Astrocyte of the cerebellum (primary cell): ENCODE measurements at places on chromosomes 6 and 20.

DNA sequence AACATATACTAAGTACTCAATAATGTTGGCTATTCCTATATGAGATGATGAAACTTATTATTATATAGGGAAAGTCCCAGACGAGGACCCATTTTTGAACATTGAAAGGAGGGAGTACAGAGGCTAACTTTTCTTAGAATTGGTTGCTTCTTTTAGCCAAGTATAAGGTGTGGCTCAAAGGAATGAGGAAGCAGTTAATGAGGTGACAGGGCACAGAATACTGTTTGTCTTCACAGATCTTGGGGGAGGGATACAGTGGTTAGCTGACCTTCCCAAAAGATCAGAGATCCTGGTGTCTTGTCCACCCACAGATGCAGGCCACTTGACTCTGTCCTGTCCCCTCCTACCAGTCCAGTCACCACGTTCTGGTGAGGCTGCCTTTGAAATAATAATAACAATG is 67.8 kb upstream of the EPB41L1 start:
- no peak for DNase-seq

DNA sequence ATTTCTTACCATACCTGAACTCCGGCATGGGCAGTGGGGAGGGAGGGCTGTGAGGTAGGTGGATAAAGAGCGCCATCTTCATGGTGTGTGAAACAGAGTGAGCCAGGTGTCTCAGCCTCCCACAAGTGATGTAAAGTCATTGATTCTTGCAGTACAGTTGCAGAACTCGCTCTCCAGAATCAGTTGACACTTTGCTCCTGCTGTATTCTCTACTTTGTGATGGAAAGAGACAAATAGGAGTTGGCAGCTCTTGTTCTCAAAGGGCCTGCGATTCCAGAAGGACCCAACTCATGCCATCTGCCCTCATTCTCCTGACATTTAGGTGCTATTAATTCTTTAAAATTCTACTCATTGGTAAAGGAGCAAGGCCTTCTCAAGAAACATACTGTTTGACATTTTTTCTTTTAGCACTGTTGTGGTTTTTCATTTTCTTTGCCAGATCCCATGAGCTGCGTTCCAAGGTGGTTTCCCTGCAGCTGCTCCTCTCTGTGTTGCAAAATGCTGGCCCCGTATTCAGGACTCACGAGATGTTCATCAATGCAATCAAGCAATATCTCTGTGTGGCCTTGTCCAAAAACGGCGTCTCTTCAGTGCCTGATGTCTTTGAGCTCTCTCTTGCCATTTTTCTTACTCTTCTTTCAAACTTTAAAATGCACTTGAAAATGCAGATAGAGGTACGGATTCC is 49.3 kb downstream of the ARFGEF2 start:
- no peak for DNase-seq

GRCh38 chr20:47256668-47257236 is 99.7 kb downstream of the ZMYND8 start:
- DNase-seq, result no peak

- DNase-seq, result no peak
Measured at GRCh38 chr6:143882401-143882930, 18.2 kb downstream of the ZC2HC1B start.

- no peak for DNase-seq
Measured at GRCh38 chr6:111566222-111566734, 39.4 kb downstream of the TRAF3IP2 start.

DNA sequence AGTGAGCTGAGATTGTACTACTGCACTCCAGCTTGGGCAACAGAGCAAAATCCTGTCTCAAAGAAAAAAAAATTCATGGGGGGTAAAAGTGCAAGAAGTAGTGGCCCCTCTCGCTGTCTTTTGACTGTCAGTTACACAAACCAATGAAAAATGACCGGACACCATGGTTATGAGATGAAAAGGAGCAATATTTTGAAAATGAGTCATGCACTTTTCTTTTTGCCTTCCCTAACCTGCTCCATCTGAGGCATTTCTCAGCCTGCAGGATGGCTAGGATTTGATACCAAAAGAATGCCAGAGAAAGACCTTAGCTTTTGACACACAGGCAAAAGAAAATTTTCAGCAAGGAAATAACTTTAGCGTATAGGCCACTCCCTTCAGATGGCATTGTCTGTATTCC is 181.7 kb upstream of the ARID1B start:
- peak; percentile 24 for DNase-seq

DNA sequence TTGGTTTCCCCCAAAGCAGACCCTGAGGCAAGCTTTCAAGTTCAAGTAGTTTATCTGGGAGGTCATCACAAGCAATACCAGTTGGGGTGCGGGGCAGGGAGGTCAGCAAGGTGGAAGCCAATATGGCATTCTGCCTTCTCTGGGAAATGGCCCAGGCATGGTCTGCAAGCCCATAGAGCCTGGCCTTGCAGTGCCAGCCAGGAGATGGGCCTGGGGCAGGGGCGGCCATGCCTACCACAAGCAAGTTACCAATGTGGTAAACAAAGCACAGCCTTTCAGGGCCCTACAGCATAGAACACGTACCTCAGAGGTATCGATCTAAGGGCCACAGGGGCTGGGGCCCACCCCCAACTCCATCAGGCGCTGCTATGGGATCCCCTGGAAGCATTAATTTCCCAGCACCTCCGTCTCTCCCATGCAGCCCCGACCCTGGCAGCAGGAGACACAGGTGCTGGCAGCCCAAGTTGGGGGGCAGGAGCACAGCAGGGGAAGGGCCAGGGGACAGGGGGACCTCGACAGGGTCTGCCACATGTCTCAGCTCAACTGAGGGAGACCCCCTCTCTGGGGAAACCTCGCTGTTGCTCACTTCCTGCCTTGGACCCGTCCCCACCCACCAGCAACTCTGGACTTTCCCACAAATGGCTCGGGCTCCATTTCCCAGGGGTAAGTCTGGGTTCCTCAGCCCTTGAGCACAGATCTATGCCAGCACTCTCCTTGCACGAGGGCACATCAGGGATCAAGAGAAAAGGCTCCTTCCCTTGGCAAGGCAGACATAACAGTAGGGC is 369.0 kb downstream of the PREX1 start:
- DNase-seq, result no peak

DNA sequence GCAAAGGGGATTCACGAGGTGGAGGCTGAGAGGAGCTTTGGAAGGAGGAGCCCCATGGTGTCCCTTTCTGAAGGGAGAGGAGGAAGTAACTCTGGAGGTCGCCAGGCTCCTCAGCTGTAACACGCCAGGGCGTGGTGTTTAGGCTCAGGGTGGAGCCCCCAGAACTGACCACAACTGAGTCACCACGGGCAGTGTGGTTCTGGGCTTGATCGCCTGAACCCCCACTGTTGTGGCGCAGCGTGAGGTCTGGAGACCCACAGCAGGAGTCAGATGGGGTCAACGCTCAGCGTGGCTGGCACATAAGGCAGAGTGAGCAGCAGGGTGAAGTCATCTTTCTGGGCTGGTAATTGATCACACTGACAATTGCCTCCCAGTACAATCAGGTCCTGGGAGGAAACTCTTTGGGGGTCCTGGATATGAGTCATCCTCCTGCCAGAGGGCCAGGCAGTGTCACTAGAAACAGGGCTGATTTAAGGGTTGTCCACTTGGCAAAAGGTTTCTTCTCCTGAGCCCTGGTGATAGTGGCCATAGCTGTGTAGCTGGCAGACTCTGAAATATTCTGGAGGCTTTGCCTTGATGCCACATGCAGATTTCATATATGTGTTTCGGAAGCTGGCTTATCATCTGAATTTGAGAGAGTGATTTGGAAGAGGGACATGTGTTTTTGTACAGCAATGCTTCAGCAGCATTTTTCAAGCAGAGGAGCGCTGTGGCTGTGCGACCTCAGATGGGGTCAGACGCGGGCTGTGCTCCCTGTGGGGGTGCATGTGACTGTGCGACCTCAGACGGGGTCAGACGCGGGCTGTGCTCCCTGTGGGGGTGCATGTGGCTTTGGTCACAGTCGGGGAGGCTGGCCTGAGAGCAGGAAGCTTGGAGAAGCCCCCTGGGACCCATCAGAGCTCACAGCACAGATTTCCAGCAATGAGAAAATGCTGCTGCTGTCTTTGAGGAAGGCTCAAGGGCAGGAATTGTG is 50.0 kb downstream of the SYNJ2 start:
- peak; percentile 80 for DNase-seq

- DNase-seq, result no peak
Measured at GRCh38 chr6:46491628-46492547, 639 bp upstream of the RCAN2 start.

DNA sequence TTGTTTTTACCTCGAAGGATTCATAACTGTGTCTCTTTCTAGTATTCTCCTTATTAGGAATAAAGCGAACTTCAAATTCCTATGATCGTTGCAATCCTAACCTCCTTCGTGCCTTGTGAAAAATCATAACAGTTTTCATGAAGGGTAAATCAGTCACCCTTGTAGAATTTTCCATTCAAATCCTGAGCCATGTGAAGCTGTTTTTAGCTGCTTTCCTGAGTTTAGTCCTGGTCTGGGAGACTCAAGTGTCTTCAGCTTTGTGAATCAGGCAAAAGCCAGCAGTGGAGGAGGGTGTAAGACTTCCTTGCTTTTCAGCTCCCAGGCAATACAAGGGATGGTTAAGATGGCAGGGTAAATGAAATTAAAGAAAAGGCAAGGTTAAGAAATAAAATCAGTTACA is 24.3 kb downstream of the GCNT2 start:
- no peak for DNase-seq

GRCh38 chr6:44142835-44143234 is 15.5 kb downstream of the TMEM63B start:
- no peak for DNase-seq

DNA sequence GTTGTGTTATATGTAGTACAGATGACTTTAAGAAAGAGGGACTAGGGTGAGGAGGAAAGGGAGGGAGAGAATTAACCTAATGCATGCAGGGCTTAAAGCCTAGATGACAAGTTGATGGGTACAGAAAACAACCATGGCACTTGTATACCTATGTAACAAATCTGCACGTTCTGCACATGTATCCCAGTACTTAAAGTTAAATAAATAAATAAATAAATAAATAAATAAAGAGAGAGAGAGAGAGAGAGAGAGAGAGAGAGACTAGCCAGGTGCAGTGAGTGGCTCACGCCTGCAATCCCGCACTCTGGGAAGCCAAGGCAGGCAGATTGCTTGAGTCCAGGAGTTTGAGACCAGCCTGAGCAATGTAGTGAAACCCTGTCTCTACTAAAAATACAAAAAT is 11.5 kb upstream of the CARMIL1 start:
- DNase-seq, result no peak

DNA sequence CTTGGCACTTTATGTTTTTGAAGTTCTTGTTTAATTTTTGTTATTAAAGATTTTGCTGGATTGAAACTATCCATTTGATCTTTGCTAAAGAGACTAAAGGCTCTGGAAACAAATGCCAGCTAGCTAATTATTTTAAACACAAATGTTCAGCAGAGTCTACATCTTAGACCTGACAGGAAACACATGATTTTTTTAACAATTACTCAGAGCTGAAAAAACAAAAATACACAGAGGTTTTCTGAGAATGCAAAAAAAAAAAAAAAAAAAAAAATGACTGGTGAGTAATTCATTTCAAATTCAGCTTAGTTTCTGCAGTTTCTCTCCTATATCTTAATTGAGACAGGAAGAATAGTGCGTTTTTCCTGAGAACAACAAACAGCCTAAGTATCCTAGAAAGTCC is 448.0 kb downstream of the TENT5A start:
- DNase-seq, result no peak

DNA sequence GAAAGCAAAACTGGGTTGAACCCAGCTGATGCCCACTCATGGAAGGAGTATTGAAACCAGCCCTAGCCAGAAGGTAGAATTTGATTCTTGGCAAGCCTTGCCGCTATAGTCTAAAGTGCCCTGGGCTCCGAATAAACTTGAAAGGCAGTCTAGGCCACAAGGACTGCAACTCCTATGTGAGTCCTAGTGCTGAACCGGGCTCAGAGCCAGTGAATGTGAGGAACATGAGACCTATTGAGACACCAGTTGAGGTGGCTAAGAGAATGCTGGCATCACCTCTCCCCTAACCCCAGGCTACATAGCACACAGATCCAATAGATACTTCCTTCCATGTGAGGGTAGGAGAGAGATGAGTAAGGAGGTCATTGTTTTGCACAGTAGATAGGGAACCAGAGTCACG is 3.5 kb upstream of the DEFB110 start:
- no peak for DNase-seq
